ENCODE measurements at places on chromosomes 3 and 15. TPM values are rescaled to one million over a fixed set of nuclear protein-coding genes. Genes with fewer than 3 reads are reported as not detected.

Gene MST1R
- 6.1 TPM for total RNA-seq

DNA sequence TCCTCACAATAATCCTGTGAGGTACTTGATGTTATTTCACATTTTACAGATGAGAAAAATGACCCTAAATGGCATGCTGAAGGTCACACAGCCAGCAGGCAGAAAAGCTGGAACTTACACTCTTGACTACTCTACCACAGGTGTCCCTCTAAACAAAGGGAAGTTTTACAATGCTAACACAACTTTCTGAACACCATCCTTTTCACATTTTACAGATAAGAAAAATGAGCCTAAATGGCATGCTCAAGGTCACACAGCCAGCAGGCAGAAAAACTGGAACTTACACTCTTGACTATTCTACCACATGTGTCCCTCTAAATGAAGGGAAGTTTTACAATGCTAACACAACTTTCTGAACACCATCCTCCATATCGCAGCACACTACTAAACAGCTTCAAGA is 35.6 kb downstream of the TMCC1 start:
- H3K4me3 ChIP-seq: no peak overlapping the region
- no peaks in the 10 kb centered on the region for H3K36me3 ChIP-seq
- H3K27me3 ChIP-seq: no peaks in the 10 kb centered on the region
- peaks cover 22% of the 10 kb centered on the region for H3K4me1 ChIP-seq

DNA sequence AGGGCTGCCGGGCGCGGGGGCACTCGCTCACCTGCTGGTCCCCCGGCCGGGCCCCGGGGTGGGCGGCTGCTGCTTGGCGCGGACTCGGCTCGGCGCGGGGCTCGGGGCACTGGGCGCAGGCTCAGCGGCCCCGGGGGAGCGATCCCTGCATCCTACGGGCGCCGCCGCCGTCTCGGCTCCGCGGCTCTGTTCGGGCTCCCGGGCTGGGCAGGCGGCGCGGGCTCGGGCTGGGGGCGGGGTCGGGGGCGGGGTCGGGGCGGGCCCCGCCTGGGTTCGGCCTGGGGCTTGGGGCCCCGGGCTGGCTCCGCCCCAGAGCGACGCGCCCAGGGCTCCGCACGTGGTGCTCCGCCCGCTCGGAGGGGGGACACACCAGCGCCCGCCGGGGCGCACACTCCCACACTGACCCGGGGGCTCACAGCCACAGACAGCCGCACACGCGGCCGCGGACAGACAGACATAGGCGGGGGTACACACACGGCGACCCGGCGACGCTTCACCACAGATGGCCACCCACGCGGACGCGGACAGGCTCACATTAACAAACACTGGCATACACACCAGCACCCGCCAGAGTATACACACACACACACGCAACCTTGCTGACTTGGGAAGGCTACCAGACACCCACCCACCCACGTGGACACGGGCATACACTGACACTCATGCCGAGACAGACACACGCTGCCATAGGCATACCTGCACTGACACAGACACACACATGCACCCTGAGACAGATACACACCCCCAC is at the start of gene SCN5A:
Gene SCN5A (minus strand): TSS at position 188 of the 748 bp plus-strand sequence. CDS start 16,380 bp downstream, outside the sequence.
- DNase-seq: peak; percentile 51
- no peak within 1 kb of the TSS for H3K27ac ChIP-seq
- no peaks in the 10 kb centered on the region for H3K27me3 ChIP-seq
- H3K36me3 ChIP-seq: no peaks in the 10 kb centered on the region
- peaks cover 18% of the 10 kb centered on the region for H3K4me1 ChIP-seq

GRCh38 chr3:143351895-143352608 is 232.5 kb downstream of the CHST2 start:
- DNase-seq: no peak
- no peaks in the 10 kb centered on the region for H3K36me3 ChIP-seq
- no peak overlapping the region for H3K27ac ChIP-seq
- no peaks in the 10 kb centered on the region for H3K27me3 ChIP-seq

- no peak overlapping the region for H3K4me3 ChIP-seq
- no peaks in the 10 kb centered on the region for H3K27me3 ChIP-seq
- H3K4me1 ChIP-seq: no peaks in the 10 kb centered on the region
- no peak overlapping the region for H3K27ac ChIP-seq
- no peaks in the 10 kb centered on the region for H3K36me3 ChIP-seq
- no peak for DNase-seq
These were observed 47.4 kb downstream of the CLSTN2 start for GRCh38 chr3:139982404-139982803.

GRCh38 chr15:59532770-59533379 is 78.7 kb upstream of the GCNT3 start:
- no peaks in the 10 kb centered on the region for H3K36me3 ChIP-seq
- no peak overlapping the region for H3K4me3 ChIP-seq
- H3K4me1 ChIP-seq: peaks cover 5% of the 10 kb centered on the region
- no peaks in the 10 kb centered on the region for H3K27me3 ChIP-seq
- H3K27ac ChIP-seq: peak overlapping the region; percentile 38

DNA sequence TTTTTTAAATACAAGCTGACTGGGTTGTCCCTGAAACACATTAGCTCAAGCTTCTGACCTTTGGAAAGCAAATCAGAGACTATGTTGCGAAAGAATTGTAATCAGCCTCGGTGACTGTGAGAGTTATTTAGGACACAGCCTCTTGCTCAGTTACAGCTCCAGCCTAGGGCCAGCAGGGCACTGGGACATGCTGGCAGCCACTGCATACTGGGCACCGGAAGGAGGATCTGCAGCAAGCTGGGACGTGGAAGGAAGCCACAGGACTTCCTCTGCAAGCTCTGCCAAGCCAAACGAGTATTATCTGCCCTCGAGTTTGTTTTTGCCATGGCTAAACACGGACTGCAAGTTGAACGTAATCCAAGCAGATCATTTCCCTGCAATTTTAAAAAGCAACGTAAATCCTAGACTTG is 24.4 kb upstream of the COPG1 start:
- peaks cover 9% of the 10 kb centered on the region for H3K4me1 ChIP-seq
- no peaks in the 10 kb centered on the region for H3K27me3 ChIP-seq
- no peaks in the 10 kb centered on the region for H3K36me3 ChIP-seq

DNA sequence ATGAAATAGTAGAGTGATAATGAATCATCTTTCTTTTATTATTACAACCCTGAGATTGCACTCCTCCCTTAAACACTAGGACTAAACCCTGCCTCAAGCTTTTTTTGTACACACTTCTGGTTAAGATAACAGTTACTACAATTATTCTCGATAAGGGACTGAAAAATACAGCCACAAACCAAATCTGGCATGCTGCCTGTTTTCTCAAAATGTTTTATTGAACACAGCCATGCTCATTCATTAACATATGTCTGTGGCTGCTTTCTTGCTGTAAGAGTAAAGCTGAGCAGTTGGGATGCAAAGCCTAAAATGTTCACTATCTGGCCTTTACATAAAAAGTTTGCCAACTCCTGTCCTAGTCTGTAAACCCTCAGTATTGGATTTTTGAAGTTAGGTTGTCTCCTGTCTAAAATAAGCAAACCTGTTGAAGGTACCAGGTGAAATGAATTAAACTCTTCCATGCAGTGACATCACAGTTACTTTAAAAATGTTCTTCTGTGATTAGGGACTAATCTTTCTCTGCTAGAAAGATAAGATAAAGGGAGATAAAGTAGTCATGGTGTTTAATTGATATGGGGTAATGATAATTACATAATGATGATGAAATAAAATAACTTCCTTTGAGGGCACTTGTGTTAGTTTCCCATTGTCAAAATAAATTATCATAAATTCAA is 218.2 kb downstream of the STXBP5L start:
- no peak overlapping the region for H3K27ac ChIP-seq
- no peak for DNase-seq
- no peak overlapping the region for H3K4me3 ChIP-seq
- no peaks in the 10 kb centered on the region for H3K4me1 ChIP-seq
- H3K27me3 ChIP-seq: no peaks in the 10 kb centered on the region

DNA sequence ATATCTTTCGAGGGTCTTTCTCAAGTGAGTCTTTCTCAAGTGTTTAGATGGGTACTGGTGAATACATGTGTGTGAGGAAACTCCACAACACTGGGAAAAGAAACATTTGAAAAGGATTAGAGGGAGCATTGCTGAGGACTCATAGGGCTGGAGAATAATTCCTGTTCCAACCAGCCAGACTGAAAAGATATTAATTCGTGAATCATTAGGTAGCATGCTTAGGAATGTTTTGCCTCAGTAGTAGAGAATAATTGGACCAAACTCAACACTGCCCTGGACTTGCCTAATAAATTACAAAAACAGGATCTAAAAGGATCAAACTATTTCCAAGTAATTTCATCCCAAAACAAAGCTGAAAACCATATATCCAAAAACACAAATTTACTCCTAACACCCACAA is 17.3 kb downstream of the PP2D1 start:
- DNase-seq: no peak
- H3K27ac ChIP-seq: no peak overlapping the region
- no peaks in the 10 kb centered on the region for H3K36me3 ChIP-seq
